ENCODE measurements at places on chromosomes 5 and 9.

- DNase-seq: no peak
Observed at GRCh38 chr5:152529440-152529839, 124.4 kb upstream of the NMUR2 start.

DNA sequence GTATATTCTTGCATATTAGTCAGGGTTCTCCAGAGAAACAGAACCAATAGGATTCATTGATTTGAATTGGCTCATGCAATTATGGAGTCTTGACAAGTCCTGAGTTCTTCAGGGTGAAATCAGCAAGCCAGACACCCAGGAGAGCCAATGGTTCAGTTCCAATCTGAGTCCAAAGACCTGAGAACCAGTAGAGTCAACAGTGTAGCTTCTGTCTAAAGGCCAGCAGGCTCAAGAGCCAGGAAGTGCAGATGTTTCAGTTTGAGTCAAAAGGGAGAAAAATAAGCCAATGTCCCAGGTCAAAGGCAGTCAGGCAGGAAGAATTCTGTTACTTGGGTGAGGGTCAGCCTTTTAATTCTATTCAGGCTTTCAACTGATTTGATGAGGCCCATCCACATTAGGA is 37.8 kb upstream of the ANKRD34B start:
- DNase-seq: no peak

DNA sequence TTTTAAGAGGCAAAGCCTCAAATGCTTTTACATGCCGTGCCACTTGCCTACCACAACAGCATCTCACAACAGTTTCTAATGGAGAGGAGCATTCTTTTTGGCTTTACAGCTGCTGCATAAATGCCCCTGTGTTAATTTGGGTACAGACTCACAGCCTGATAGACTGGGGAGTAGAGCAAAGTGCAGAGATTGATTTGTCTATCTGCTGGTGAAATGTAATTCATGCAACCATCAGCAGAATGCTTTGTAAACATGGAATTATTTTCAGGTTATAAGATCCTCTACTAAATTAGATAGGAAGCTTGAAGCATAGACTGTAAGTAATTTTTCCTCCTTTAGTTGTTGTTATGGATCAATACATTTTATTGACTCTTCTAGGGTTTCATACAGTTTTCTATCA is 170.3 kb downstream of the CD180 start:
- no peak for DNase-seq

- DNase-seq: no peak
Observed at GRCh38 chr9:99389087-99390033, 167.3 kb downstream of the SEC61B start.

GRCh38 chr9:106305428-106306133 is 557.4 kb upstream of the ZNF462 start:
- DNase-seq: no peak

- no peak for DNase-seq
Observed at GRCh38 chr5:146185161-146185560, 2.7 kb upstream of the LARS1 start.

Data from uterus (tissue), 4 donors.